ENCODE measurements at places on chromosomes 16 and 17.

- peak; percentile 61 for DNase-seq
Measured at GRCh38 chr17:16915752-16916556, 56.0 kb downstream of the TNFRSF13B start.

DNA sequence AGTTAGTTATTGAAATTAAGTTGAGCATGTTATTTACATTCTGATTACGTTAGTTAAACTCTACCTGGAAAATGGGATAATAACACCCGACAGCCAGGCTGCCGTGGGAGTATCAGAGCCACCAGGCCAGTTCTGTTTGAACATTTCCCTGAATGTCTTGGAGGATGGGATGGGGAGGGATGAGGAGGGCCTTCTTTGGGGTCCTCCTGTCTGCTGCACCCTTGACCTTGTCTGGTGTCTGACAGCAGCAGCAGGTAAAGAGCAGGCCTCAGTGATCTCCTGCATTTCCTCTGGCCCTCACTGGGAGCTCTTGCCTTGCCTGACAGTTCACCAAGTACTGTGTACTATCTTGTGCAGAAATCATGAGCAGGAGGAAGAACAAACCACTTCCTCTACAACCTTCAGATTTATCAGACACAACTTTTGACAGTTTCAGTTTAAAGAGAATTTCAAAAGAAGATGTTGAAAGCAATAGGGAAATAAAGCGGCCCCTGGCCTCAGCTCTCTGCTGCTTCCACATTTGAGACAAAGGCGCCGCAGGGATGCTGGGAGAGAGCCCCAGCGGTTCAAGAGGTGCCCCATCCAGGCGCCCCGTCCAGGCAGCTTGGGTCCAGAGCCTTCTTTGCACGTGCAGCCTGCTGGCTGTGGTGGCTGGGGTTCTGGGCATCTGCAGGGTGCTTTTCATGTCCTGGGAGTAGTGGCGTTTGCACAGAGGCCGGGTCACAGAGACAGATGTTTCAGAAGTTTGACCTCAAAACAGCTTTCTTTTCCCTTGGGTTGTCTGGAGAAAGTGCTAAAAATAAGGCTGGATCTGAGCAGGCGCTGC is 25.3 kb downstream of the CMIP start:
- DNase-seq = peak; percentile 85

DNA sequence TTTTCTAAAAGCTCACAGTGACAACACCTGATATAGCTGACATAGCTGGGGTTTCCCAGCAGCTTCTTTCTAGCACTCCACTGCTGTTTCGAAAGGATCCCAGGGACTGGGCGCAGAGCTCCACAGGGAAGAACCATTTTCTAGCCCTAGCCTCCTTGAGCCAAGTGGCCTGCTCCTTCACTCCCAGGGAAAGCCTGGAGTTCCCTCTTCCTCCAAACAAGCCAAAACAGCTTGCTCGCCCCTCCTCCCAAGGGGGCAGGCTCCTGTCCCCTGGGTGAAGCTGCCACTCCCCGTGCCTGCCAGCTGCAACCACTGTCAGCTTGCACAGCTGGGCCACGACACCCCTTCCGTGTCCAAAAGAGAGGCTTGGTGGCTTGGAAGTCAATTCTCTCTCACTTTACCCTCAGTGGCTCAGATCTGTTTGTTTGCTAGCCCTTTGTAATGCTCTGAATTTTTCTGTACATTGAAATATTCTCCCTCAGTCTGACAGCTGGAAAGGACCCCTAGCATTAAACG is 59.8 kb downstream of the CYTH1 start:
- DNase-seq = no peak

- DNase-seq = peak; percentile 16
Measured at GRCh38 chr17:29929006-29929532, 959 bp downstream of the SSH2 start.

DNA sequence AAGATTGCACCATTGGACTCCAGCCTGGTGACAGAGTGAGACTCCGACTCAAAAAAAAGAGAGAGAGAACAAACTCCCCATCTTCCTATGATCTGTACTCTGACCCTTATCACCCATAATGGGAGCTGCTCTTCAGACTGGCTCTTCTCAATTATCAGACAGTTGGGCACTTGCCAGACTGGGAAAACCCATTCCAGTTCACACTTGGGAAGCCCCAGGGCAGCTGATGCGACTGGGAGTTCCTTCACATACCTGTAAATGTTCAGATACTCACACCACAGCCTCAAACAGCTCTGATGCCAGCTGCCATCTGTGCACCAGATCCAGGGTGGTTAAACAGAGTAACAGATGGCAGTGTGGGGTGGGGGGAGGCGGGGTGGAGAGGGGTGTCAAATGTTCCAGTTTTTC is 23.8 kb upstream of the TMEM101 start:
- no peak for DNase-seq

- DNase-seq = no peak
Measured at GRCh38 chr17:40824015-40824832, 1.8 kb upstream of the KRT10 start.

GRCh38 chr16:15658149-15658548 is 8.1 kb downstream of the NDE1 start:
- no peak for DNase-seq

DNA sequence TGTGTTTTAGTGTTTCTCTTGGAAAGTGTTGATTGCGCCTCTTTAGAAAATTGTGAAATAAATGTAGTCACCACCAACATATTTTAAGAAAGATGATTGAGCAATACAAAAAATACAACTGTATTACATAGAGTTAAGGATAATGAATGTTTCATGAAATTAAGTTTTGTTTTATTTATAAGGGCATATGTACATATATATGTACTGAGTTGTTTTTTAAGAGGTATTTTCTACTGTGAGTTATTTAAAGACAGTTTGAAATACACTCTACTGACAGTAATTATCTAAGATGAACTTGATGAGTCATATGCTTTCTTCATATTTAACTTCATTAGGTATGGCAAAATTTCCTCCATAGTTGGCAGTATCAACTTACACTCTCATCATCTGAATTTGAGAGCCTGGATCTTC is 411.7 kb downstream of the HS3ST3B1 start:
- peak; percentile 55 for DNase-seq

- DNase-seq = no peak
Measured at GRCh38 chr16:78768718-78769117, 669.3 kb downstream of the WWOX start.

DNA sequence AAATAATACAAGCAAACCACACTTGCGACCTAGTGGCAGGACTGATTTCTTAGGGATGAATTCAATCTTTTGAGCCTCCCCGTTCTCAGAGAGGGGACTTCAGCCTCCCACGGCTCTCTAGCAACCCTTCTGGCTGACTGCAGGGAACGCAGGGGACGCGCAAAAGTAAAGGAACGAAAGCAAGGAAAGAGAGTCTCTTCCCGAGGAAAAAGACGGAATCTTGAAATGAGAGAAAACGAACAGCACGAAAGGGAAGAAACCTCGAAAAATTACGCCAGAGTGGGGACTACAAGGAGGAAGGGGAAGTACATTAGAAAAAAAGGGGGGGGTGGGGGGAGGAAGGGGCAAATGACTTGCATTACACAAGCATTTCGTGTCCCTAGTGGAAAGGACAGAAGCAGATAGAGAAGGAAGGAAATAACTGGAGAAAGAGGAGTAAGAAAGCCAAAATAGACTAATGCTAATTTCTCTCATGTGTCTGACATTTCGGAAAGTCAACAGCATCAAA is 1.2 kb downstream of the GRB2 start:
- peak; percentile 97 for DNase-seq

DNA sequence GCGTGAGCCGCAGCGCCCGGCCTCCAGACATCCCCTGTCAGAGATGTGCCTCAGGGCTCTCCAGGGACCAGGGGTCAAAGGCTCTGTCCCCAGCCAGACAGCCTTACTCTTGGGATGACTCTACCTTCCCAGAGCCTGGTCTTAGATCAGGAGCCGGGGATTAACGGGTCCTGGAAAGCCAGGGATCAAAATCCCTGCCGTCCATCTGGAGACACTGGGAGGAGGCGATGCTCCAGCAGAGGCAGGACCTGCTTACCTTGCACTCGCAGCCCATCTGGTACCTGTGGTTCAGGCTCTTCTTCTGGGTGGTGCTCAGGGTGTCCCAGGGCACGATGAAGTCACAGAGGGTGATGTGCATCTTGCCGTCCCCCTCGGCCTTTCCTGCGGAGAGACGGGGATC is 16.7 kb upstream of the USP36 start:
- no peak for DNase-seq

GRCh38 chr16:47150067-47150466 is 6.3 kb upstream of the NETO2 start:
- DNase-seq = no peak

DNA sequence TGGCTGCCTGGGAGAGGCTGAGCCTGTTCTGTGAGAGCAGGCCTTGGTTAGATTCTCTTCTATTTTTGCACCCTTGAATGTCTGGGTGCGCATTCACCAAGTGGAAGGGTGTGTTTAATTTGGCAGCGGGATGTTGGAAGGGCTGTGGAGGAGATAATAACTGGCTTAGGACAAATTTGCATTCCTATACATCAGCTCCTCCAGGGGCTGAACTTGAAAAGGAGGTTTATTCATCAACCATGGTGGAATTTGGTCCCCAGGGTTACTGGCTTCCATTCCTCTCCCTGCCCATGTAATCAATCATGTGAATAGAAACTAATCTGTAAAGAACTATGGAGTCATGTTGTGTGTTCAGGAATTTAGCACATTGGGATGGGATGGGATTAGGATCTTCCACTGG is 100.2 kb upstream of the FOXF1 start:
- DNase-seq = no peak

- DNase-seq = no peak
Measured at GRCh38 chr17:11278186-11278991, 37.4 kb downstream of the SHISA6 start.

DNA sequence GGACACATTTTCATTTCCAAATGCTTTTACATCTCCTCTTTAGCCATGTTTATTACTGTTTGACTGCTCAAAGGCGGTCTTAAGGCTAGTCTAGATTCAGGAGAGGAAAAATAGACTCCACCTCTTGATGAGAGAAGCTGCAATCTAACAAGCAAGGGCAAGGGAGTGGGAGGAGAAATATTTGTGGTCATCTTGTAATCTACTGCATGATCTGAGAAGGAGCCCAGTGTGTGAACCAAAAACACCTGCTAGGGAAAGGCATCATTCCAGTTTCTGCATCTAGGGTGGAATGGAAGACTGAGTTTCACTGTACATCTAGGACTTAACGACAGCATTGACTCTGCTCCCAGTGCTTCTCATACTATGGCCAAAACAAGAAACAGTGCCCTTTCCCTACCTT is 232.2 kb upstream of the HS3ST3A1 start:
- DNase-seq = no peak

GRCh38 chr16:1152123-1152638 is 725 bp upstream of the CACNA1H start:
- no peak for DNase-seq

- no peak for DNase-seq
Measured at GRCh38 chr17:42525221-42525620, 10.8 kb upstream of the NAGLU start.

GRCh38 chr16:83433201-83433600 is 374.6 kb upstream of the HSBP1 start:
- DNase-seq = no peak

DNA sequence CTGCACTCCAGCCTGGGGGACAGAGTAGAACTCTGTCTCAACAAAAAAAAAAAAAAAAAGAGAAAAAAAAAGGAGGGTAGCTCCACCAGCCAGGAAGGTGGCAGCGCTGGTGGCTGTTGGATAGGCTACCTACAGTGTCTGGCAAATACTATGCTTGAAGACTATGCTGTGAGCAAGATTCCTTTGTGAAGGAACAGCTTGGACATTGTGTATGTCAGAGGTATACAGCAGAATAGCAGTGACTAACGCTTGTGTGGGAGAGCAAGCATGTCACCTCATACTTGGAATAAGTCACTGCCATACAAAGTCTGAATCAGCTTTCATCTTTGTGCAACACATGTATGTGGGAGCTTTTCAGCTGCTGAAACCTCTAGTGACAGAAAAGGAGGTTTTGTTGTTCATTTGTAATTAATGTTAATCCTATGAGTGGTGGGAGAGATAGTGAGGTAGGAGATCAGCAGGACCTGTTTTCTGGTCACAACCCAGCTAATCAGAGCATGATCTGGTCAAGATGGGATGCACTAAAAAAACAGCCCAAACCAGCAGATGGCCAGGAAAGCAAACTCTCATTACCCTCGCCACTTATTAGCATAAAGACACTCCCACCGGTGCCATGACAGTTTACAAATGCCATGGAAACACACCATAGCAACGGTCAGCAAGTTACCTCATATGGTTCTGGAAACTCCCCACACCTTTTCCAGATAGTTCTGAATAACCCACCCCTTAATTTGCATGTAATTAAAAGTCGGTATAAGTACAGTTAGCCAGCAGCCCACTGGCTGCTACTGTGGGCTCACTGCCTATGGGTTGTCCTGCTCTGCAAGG is 6.8 kb upstream of the ITGAD start:
- DNase-seq = peak; percentile 89

GRCh38 chr17:19346351-19347255 is 15.9 kb downstream of the B9D1 start:
- no peak for DNase-seq
